HCT116 (cell line): ENCODE measurements at places on chromosomes 4 and X. TPM values are rescaled to one million over a fixed set of nuclear protein-coding genes. Genes with fewer than 3 reads are reported as not detected.

MAOA gene
- 13.6 TPM for total RNA-seq

NDUFB11 gene
- 78.9 TPM for total RNA-seq

BEND2 gene
- total RNA-seq: not detected

NMU gene
- total RNA-seq: 81.1 TPM

PAK3 gene
- not detected for total RNA-seq

DNA sequence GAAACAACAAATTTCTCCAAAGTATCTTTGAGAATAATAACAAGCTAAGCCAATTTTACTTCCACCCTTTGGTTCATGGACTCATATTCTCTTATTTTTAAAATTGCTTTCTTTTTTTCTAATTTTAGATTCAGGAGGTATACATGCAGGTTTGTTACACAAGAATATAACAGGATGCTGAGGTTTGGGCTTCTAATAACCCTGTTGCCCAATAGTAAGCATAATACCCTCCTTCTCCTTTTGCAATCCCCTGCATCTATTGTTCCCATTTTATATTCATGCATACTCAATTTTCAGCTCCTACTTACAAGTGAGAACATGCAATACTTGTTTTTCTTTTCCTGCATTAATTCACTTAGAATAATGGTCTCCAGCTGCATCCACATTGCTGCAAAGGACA is 202.3 kb upstream of the FSTL5 start:
- no peak overlapping the region for H3K27ac ChIP-seq
- no peak for DNase-seq
- no peak overlapping the region for H3K4me3 ChIP-seq
- 0 out of 2 replicates have a peak, but pooled peaks cover 3% of the 10 kb centered on the region for H3K4me1 ChIP-seq
- no peaks in the 10 kb centered on the region for H3K36me3 ChIP-seq

- H3K27ac ChIP-seq: peak overlapping the region; percentile 32; the same call in 1 of the 2 replicates
- no peak for DNase-seq
- H3K4me3 ChIP-seq: no peak overlapping the region
- H3K36me3 ChIP-seq: no peaks in the 10 kb centered on the region
- no peaks in the 10 kb centered on the region for H3K27me3 ChIP-seq
- peaks cover 28% of the 10 kb centered on the region for H3K4me1 ChIP-seq
These were observed 13.3 kb downstream of the CLDN2 start for GRCh38 chrX:106933538-106933961.

DNA sequence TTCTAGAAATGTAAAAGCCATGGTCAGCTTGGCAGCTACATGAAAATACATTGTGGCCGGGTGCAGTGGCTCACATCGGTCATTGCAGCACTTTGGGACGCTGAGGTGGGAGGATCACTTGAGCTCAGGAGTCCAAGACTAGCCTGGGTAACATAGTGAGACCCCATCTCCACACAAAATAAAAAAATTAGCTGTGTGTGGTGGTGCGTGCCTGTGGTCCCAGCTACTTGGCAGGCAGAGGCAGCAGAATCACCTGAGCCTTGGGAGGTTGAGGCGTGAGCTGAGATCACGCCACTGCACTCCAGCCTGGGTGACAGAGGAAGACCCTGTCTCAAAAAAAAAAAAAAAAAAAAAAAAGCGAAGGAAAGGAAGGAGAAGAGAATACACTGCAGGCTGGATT is 29.0 kb downstream of the RNF212 start:
- H3K4me1 ChIP-seq: peaks cover 14% of the 10 kb centered on the region
- no peak overlapping the region for H3K4me3 ChIP-seq
- no peaks in the 10 kb centered on the region for H3K36me3 ChIP-seq
- peaks cover 9% of the 10 kb centered on the region; the same call in 1 of the 2 replicates for H3K27me3 ChIP-seq

GRCh38 chrX:128309311-128309710 is 257.1 kb upstream of the ACTRT1 start:
- no peaks in the 10 kb centered on the region for H3K36me3 ChIP-seq
- no peak overlapping the region for H3K27ac ChIP-seq
- no peaks in the 10 kb centered on the region for H3K27me3 ChIP-seq
- H3K4me3 ChIP-seq: no peak overlapping the region
- H3K4me1 ChIP-seq: no peaks in the 10 kb centered on the region
- no peak for DNase-seq

DNA sequence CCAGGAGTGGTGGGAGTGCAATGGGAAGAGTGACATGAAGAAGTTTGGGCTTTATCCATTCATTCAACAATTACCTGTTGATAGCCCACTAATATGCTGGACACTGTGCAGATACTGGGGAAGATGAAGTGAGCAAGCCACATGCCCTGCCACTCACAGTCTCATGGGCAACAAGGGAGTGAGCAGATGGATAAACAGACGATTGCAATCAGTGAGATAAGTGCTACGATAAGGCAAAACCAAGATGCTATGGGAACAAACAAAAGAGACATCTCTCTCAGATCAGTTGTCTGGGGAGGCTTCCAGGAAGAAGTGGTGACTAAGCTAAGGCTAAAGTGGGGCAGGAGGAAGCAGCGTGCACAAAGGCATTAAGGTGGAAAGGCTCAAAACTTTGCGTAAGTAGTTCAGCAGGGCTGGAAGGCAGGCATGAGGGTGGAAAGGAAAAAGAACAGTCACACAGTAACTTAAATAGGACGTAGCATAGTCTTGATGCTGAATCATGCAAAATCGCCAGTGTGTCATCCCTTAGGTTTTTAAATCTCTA is 31.7 kb downstream of the GAB3 start:
- no peaks in the 10 kb centered on the region for H3K27me3 ChIP-seq
- H3K36me3 ChIP-seq: no peaks in the 10 kb centered on the region
- no peak for DNase-seq

DNA sequence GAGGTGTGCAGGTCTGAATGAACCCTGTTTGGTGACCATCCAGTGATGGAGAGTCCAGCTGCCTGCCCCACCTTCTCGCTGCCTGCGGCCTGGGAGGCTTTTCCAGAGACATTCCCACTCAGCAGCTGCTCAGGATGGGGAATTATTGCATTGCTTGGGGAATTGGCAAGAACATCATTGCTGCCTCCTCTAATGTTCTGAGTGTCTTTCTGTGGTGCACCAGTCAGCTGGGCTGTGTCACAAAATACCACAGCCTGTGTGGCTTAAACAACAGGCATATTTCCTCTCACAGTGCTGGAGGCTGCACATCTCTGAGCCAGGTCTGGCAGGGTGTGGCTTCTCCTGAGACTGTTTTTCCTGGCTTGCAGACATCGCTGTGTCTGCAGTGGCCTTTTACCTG is 86.8 kb upstream of the AFAP1 start:
- DNase-seq: no peak
- no peaks in the 10 kb centered on the region for H3K36me3 ChIP-seq
- H3K27me3 ChIP-seq: no peaks in the 10 kb centered on the region
- no peak overlapping the region for H3K27ac ChIP-seq
- H3K4me1 ChIP-seq: no peaks in the 10 kb centered on the region; the same call in 1 of the 2 replicates

DNA sequence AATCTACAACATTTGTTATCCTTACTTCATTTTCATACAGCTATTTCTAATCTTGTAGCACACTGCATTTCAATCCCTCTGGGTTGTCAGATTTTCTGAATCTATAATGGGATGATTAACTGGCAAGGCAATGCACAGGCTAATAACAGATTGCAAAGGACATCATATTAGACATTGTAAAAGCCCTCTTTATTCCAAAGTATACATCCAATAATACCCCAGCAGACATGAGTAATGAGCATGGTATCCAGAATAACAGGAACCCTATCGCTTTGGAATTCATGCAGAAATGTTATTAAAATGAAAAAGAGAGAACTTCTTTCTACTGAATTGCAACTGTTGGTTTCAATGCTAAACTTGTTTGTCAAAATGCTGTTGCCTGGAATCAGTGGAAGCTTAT is 122.9 kb downstream of the C4orf33 start:
- H3K4me1 ChIP-seq: no peaks in the 10 kb centered on the region
- no peaks in the 10 kb centered on the region for H3K27me3 ChIP-seq
- no peak overlapping the region for H3K4me3 ChIP-seq
- no peak overlapping the region for H3K27ac ChIP-seq
- no peak for DNase-seq
- H3K36me3 ChIP-seq: no peaks in the 10 kb centered on the region

GRCh38 chr4:1196421-1197183 is 24.2 kb upstream of the SPON2 start:
- H3K4me1 ChIP-seq: peaks cover 11% of the 10 kb centered on the region
- no peak overlapping the region for H3K27ac ChIP-seq
- H3K27me3 ChIP-seq: no peaks in the 10 kb centered on the region
- H3K4me3 ChIP-seq: no peak overlapping the region

DNA sequence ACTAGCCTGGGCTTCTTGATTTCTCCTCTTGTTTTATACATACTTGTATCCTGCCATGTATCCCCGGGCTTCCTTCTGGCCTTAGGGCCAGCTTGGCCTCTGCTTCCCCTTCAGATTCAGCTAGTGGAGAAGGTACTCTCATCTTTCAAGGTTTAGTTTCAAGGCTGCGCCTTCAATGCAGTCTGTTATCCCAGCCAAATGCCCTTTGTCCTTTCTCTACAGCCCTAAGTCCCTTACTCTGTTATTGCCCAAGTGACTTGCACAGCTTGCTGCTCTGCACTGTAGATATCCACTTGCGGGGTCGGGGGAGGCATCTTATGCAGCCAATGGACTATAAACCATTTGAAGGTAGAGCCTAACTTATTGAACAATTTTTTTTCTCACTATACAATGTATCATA is 357.5 kb downstream of the PPP1R2C start:
- no peaks in the 10 kb centered on the region for H3K4me1 ChIP-seq
- H3K4me3 ChIP-seq: no peak overlapping the region
- H3K27me3 ChIP-seq: no peaks in the 10 kb centered on the region

GRCh38 chr4:15131551-15131950 is 129.3 kb downstream of the CPEB2 start:
- H3K27ac ChIP-seq: no peak overlapping the region
- H3K4me1 ChIP-seq: no peaks in the 10 kb centered on the region
- no peak for DNase-seq

- H3K4me1 ChIP-seq: peaks cover 40% of the 10 kb centered on the region
- no peak for DNase-seq
- H3K4me3 ChIP-seq: no peak overlapping the region
- H3K36me3 ChIP-seq: no peaks in the 10 kb centered on the region
These were observed 39.6 kb upstream of the GPR78 start for GRCh38 chr4:8540586-8540985.
